ENCODE measurements at places on chromosomes 13 and 19. TPM values are rescaled to one million over a fixed set of nuclear protein-coding genes. Genes with fewer than 3 reads are reported as not detected.

PTH2 gene
- total RNA-seq, result not detected

EPSTI1 gene
- total RNA-seq, result 16.8 TPM

ZNF45 gene
- total RNA-seq, result 11.1 TPM

ATP4B gene
- not detected for total RNA-seq

RPL18A gene
- 1,774 TPM for total RNA-seq

TJP3 gene
- 0.21 TPM for total RNA-seq

CD79A gene
- not detected for total RNA-seq

CGB3 gene
- not detected for total RNA-seq

PROZ gene
- not detected for total RNA-seq

ZNF625 gene
- total RNA-seq, result 8.1 TPM

C19orf18 gene
- total RNA-seq, result 0.66 TPM

PRTN3 gene
- total RNA-seq, result not detected

PSG7 gene
- not detected for total RNA-seq

C19orf85 gene
- total RNA-seq, result not detected

ZNF470 gene
- 6.3 TPM for total RNA-seq

CTXN1 gene
- 7.2 TPM for total RNA-seq

TUBB4A gene
- 26.2 TPM for total RNA-seq

TDRD12 gene
- total RNA-seq, result under 0.01 TPM

KLK4 gene
- total RNA-seq, result not detected

ZNF419 gene
- 10.5 TPM for total RNA-seq

KIRREL2 gene
- total RNA-seq, result 0.44 TPM

CPAMD8 gene
- total RNA-seq, result 26.3 TPM

LIPE gene
- total RNA-seq, result 328 TPM

HAUS5 gene
- 9.8 TPM for total RNA-seq

TBC1D17 gene
- 48.5 TPM for total RNA-seq

SETDB2 gene
- 13.8 TPM for total RNA-seq

CD22 gene
- 10.0 TPM for total RNA-seq

LILRA2 gene
- 5.4 TPM for total RNA-seq

GIPR gene
- total RNA-seq, result 2.4 TPM

C5AR1 gene
- total RNA-seq, result 5.0 TPM

IGFL1 gene
- not detected for total RNA-seq

COL5A3 gene
- 65.4 TPM for total RNA-seq

MICU2 gene
- total RNA-seq, result 58.3 TPM

ZNF835 gene
- 13.2 TPM for total RNA-seq

FRY gene
- 94.6 TPM for total RNA-seq

NTN5 gene
- total RNA-seq, result 6.9 TPM

ZNF430 gene
- total RNA-seq, result 36.9 TPM

TICAM1 gene
- total RNA-seq, result 3.5 TPM
